ENCODE measurements at places on chromosomes 3 and 15.

DNA sequence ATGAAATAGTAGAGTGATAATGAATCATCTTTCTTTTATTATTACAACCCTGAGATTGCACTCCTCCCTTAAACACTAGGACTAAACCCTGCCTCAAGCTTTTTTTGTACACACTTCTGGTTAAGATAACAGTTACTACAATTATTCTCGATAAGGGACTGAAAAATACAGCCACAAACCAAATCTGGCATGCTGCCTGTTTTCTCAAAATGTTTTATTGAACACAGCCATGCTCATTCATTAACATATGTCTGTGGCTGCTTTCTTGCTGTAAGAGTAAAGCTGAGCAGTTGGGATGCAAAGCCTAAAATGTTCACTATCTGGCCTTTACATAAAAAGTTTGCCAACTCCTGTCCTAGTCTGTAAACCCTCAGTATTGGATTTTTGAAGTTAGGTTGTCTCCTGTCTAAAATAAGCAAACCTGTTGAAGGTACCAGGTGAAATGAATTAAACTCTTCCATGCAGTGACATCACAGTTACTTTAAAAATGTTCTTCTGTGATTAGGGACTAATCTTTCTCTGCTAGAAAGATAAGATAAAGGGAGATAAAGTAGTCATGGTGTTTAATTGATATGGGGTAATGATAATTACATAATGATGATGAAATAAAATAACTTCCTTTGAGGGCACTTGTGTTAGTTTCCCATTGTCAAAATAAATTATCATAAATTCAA, 218.2 kb downstream of the STXBP5L start:
- no peak for DNase-seq

DNA sequence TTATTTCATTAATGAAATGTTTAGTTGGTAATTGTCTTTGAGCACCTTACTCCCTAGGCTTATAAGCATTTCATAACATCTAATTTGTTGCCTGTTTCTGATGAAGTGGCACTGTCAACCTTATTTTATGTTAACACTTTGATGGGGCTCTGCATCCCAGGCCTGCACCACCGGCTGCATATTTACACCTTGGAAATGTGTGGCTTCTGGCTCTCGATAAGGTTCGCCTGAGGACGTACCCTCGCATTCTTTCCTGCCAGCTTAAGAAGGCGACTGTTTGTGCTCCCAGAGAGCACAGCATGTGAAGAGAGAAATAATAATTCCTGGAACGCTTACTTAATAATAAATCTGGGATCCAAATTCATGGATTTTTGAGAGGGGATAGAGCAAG, 763.3 kb upstream of the CFAP20DC start:
- DNase-seq, result no peak

GRCh38 chr3:157063926-157064325, 96.0 kb downstream of the CCNL1 start:
- no peak for DNase-seq

GRCh38 chr3:186099178-186099577, 9.7 kb downstream of the ETV5 start:
- DNase-seq, result peak; percentile 74

DNA sequence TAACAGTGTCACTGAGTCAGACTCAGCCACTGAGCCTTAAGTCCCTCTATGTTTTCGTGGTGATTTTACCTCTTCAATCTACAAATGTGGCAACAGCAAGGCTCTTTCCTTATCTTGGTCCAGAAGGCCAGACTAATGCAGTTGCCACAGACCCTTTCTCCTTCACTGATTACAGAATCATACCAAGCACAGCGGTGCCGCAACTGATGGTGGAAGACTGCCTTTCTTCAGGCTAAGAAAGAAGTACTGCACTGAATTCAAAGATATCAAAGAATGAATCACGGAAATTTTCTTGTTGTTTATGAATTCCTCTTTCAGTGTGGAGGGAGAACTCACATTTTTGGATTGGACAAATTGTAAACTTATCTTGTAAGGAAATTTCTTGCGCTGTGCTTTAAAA, 18.6 kb downstream of the DCP1A start:
- DNase-seq, result no peak

DNA sequence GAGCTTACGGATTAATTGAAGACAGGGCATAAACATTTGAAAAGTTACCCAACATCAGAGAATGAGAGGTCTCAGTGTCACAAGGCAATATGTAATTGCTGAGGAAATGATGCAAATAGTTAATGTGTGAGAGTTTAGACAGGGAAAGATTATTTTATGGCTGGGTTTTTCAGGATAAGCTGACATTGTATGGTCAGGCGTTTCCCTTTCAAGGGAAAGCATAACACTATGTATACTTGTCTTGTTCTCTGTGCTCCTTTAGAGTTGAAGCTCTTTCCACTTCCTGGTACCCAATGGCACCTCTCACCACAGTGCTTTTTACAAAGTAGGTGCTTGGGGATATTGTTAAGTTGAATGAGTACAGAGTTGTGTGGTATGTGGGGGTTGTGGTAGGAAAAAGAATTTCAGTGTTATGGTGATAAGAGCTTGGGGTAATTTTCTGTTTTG, 19.9 kb downstream of the IQGAP1 start:
- peak; percentile 32 for DNase-seq

- DNase-seq, result no peak
These were observed 216.3 kb downstream of the LPP start for GRCh38 chr3:188370081-188370830.

GRCh38 chr3:46360907-46361306, 7.0 kb downstream of the CCR2 start:
- DNase-seq, result peak; percentile 17

- DNase-seq, result no peak
These were observed 38.7 kb downstream of the DIPK2A start for GRCh38 chr3:144010371-144010770.

DNA sequence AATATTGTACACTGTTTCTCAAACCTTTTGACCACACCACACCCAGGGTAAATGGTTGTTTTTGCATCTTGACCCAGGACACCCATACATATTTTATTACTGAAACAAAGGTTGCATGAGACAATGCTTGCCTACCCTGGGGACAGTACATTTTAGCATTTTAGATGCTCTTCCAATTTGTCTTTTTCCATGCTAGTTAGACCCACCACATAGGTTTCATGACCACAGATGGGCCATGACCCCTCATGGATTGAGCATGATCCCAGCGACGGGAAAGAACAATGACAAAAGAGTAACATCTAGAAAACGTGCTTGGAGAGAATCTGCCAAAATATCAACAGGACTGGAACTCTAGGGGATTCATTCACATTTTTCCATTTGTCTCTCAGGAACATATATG, 161.0 kb upstream of the PFN2 start:
- DNase-seq, result no peak

- no peak for DNase-seq
These were observed 7.0 kb upstream of the PLD1 start for GRCh38 chr3:171817074-171817800.

- DNase-seq, result no peak
These were observed 55.0 kb upstream of the SNRPN start for GRCh38 chr15:24899795-24900194.

DNA sequence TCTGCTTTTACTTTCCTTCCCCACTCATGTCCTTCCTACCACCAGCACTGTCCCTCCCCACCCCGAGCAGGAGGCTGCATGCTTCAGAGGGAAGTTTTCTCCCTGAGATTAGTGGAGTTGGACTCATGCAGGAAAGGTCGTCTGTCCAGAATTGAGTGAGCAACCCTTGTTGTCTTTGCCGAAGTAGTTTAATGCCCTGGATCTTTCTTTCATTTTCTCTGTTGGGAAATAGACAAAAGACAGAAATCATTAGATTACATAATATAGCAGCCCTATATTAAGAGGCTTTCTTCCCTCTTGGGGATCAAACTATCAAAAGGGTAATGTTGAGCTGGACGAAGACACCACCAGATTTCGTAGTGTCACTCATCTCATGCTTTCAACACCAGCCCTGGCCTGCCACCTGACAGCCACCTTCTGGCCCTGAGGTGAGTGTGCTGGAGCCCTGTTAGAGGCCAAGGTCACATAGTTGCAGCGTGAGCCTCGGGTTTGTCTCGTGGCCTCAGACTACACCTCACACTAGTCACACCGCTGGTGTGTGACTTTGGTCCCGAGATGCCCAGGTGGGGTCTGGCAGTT, 231.0 kb downstream of the ITPR1 start:
- DNase-seq, result no peak

- DNase-seq, result no peak
These were observed 16.0 kb downstream of the MAP4 start for GRCh38 chr3:48000212-48000611.

DNA sequence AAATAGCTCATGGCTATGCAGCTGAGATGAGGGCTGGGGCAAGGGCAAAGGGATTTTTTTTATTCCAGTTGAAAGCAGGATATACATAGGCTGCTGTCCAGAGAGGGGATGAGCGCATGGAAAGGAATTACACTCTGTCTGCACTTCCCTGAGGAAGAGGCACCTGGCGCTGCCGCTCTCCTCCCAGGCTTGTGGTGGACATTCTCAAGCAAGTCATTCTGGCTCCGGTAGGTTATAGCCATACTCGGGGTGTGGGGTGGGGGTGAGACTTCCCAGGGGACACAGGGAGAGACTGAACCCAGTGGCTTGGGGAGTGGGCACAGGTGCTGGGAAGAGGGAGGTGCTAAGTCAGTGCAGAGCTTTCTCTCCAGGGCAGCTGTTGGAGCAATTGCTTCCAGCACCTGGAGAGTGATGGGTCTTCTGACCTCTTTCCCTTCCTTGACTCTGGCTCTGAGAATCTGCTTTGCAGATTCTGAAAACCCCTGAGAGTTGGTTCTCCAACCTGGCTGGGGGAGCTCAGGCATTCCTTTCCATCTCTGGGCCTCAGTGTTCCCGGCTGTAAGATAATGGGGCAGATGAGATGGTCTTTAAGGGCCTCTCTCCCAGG, 24.3 kb downstream of the CYP8B1 start:
- DNase-seq, result no peak

DNA sequence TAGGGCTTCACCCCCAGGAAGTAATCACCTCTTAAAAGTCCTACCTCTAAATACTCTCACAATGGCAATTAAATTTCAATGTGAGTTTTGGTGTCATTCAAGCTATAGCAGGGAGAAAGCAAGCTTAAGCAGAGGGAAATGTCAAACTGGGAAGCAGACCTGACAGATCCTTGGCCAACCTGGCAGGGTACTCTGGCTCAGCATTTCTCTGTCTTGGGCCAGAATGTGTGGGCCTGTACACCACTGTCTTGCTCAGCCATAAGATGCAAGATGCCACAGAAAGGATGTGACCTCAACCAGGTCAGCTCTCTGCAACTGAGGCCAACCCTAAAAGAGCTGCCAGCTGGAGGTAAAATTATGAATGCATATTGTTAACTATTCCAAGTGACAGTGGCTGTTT, 130.6 kb upstream of the CMC1 start:
- no peak for DNase-seq

DNA sequence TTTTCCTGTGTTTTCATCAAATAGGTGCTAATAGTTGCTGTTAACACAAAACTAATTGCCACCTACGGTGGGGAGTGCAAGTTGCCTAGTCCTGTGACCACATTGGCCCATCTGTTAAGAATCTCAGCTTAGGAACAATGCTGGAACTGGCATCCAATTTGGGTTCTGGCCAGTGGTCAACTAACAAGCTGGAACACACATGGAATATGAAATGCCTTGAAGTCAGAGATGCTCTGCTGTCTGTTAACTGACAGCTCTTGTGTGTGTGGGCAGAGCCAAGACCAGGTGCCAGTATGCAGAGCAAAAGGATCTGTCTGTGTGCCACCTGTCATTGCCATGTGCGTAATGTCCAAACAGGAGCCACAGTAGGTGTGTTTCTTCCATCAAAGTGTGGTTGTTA, 460.8 kb downstream of the ROBO2 start:
- DNase-seq, result no peak

GRCh38 chr3:141193066-141193830, 38.4 kb upstream of the PXYLP1 start:
- no peak for DNase-seq

DNA sequence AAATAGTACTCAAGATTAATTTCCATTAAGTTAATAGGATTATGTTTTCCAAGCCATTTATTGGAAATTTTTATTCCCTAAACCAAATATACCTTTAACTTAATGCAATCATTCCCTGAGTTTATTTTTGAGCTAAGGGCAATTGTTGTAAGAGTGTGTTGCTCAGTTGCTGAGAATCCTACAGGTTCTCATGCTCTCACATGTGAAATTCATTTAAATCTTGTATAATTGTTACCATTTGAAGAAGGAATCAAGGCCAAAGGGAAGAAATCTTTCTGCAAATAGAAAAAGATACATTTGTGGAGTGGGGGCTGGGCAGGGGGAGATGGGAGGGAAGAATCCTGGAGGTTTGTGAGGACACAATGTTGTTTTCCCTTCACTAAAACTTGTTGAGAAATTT, 202.7 kb upstream of the STRIT1 start:
- DNase-seq, result no peak

DNA sequence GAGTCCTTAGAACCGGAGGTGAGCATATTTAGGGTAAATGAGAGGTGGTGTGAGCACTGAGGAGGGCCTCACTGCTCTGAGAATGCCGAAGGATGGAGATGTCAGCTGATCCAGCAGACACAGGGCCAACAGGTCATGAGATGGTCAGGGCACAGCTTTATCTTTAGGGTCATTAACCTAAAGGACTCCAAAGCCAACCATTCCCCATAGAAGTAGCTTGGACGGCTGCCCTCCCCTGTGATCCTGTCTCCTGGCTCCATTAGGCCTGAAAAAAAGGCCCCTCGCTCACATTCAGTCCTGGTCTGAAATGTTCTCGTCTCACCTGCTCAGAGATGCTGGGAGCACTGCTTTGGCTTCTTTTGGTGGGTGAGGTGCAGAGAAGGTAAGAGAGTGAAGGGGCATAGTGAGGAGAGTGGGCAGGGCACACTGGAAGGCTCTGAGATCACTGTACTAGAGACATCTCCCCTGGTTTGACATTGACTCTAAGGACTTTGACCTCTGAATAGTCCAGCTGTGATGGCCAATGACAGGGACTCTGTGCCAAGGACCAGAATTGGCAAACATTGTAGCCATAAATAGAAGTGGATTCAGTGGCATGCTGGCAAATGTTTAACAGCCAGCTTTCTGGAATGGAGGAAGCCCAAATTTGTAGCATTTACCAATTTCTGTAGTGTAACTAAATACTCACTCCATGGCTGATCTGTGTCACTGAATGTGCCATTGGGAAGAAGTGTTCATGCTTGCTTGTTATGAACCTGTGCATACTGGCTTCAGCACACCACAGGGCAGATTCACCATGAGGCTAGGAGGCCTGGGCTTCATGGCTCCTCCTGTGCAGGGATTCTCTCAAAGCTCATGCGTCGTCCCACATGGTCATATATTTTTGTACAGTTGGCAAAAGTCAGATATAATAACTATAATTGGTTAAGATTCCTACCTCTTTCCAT, 76.2 kb upstream of the MRPS22 start:
- DNase-seq, result no peak

- DNase-seq, result peak; percentile 47
These were observed 35.4 kb upstream of the ATG7 start for GRCh38 chr3:11236588-11237461.

- DNase-seq, result no peak
These were observed 21.2 kb upstream of the ZNF639 start for GRCh38 chr3:179301645-179302044.

GRCh38 chr15:46232471-46232870, 597.6 kb downstream of the SQOR start:
- DNase-seq, result no peak

GRCh38 chr3:34056951-34057390, 258.5 kb downstream of the PDCD6IP start:
- no peak for DNase-seq

- peak; percentile 16 for DNase-seq
These were observed 45.2 kb upstream of the ABI3BP start for GRCh38 chr3:101038393-101038792.

- DNase-seq, result no peak
These were observed 606.7 kb upstream of the MDFIC2 start for GRCh38 chr3:70919091-70919490.

Measured in EL (cell line).